ENCODE measurements at places on chromosomes 3 and 15.

DNA sequence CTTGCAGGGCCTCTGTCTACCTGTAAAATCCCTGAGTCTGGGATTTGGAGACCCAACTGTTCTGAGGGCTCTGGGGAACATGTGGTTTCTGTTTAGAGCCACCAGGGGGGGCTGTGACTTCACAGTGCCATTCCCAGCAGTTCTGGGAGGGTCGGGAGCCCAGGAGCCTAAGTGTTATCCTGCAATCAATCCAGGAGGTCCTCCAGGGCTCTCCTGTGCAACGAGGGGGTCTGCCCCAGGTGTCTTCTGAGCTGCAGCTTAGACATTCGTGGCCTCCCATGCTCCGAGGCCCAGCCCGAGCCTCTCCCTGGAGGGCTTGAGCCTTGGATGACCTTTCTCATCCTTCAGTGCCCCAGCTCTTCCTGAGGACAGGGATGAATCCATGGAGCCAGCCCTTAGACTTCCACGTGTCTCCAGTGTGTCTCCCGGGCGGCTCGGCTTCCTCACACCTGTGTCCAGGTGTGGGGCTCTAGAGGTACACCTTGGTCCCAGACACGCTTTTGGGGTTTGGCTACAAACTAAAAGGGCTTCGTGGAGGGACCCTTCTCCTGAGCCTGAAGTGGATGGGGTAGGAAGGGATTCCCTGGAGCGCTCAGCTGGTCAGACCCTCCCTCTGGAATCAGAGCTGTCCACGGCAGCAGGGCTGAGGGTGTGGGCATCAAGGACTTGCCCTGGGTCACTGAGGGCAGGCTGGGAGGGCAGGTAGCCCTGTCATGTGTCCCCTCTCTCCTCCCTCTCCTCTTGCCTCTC is 20.3 kb upstream of the ABTB1 start:
- peak; percentile 66 for DNase-seq

DNA sequence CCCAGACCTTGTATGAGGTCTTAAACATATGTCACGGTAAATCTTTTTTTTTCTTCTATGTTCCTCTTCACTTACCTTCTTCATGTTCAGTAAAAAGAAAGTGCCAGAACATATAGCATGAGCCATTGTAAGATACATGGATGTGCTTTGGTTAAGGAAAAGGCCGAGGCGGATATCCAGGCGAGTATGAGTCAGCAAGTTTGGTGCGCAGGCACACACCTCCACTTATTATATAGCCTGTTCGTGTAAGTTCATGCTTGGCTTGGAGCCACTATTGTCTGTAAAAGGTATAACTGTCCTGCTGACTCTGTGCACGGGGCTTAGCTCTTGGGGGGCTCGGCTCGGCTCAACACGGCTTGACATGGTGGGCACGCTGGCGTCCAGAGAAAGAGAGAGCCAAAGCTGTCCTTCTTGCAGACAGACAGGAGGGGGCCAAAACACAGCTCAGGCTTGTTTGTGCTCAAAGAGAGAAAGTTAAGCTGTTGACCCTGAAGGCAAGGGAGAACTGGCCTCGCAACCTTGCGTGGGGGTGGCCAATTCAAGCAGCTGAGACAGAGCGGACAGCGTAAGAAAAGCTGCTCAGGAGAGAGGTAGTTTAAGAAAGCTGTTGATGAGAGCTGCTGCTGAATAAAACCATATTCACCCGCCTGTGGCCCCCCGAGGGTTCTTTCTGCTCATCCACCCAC is 251.2 kb downstream of the SLC9A9 start:
- DNase-seq: no peak

DNA sequence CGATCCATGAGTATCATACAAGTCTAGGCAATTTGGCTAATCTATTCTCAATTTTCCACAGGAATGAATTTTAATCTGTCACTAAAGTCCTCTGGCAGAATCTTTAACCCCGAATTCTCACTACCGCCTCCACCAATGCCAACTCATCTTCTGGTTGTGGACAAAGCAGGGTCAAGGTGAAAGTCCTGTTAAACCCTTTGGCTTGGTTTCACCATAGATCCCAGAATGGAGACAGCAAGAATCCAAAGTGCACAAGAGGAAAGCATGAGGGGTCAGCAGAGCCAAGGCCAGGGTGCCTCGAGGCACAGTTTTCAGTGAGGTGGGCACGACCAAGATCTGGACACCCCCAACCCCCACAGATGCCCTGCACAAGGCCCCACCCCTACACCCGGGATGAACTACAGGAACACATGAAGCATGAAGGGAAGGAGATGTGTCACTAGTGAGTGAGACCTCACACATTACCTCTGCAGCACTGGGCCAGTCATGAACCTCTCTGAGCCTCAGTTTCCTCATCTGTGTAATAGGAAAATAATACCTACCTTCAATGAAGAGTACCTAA is 466.2 kb downstream of the EPHB1 start:
- no peak for DNase-seq

- DNase-seq: no peak
Observed at GRCh38 chr15:91216000-91216399, 115.9 kb downstream of the SV2B start.

DNA sequence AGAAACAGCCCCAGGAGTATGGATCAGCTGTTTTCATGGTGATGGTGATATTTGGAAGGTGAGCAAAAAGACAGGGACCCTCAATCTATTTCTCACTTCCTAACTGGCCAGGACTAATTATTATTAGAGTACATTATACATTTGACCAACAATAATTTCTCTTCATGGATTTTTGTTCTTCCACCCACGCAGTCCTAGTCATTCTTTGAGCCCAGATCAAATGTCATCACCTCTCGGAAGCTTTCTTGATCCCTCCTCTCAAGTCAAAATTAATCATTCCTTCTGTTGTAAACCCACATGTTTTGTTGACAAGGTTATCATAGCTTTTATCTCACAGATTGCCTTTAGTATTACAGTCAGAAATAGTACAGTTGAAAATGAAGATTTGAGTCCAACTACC is 29.2 kb upstream of the PRICKLE2 start:
- DNase-seq: no peak

GRCh38 chr3:140416666-140417065 is 261.2 kb upstream of the TRIM42 start:
- DNase-seq: no peak

DNA sequence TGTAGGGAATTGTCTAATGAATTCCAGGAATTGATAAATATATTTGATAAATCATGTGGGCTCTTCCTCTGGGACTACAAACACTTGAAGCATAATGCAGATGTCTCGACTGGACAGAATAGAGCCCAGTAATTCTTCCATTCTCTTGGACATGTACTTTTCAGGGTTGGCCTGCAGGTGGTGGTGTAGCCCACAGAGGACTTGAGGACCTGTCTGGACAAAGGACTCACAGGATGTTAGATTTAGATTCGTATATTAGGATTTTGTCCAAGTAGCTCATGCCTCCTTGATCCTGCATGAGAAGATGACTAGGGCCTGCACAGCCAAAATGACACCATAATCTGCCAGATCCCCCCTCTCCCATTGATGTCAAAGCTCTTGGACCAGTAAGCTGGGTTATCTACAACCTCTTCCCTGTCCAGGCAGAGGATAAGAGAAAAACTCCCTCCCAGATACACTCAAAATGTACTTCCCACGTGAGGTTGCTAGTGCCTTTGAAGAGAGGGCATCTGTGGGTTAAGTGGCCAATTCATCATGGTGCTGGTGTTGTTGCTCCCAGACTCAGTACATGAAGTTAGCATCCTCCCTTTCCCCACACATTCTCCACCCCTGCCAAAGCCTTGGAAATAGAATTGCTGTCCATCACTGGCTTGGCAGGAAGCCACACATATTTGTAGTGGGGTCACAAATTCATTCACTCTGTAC is 88.6 kb upstream of the ZNF280D start:
- no peak for DNase-seq

- DNase-seq: no peak
Observed at GRCh38 chr3:156963096-156963495, 136.9 kb downstream of the LEKR1 start.

- DNase-seq: peak; percentile 77
Observed at GRCh38 chr15:73983211-73983727, 8.8 kb downstream of the STOML1 start.

GRCh38 chr3:197784019-197784585 is 7.0 kb upstream of the LRCH3 start:
- no peak for DNase-seq

DNA sequence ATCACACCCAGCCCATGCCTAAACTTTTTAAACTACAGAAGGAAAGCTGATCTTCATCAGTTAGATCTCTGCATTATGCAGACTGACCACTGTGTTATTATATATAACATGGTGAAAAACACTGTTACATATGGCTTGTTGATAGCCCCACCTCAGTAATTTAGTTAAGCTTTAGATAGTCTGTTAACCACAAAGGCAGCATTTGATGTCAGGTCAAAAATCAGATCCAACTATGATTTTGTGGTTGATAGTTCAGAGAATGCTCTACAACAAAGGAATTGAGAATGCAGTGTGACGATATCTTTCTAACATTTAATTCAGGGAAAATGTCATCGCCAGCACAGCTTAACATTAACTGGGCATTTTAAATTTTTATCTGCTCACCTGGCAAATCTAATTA is 37.7 kb upstream of the LMOD3 start:
- DNase-seq: no peak

DNA sequence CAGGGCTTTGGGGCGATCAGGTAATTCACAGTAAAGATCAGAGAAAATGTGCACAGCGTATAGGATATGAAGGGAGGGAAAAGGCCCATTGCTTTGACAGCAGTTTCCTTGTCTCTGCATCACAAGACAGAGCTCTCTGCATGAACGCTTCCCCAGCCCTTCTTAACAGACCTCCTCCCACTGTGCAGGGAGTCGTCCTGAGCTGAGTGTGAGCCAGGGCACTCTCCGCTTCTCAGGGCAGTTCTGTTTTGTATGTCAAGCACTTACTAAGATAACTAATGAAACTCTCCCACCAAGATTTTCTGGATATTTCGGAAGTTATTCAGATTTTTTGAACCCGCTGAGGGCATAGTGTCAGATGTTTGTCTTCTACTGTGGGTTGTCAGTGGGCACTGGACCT is 105.8 kb upstream of the C15orf61 start:
- DNase-seq: no peak

DNA sequence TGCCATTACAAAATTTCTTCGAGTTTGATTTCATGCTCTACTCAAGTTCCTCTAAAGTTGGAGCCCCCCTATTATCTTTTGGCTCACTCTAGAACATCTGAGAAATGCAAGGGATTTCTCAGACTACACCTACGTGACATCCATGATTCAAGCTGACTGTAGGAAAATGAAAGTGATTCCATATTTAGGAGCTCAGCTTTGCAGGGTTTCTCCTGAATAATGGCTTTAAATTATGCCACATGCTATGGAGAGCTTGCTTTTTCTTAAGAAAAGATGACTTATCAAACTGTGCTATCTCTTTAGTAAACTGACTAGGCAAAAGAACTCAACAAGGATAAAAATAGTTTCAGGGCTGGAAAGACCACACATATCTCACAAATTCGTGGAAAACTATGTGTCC is 292.1 kb downstream of the LSAMP start:
- no peak for DNase-seq

- DNase-seq: no peak
Observed at GRCh38 chr3:58189691-58190090, 21.1 kb downstream of the DNASE1L3 start.

GRCh38 chr3:40841131-40841530 is 316.4 kb downstream of the ZNF621 start:
- DNase-seq: no peak

GRCh38 chr3:37626736-37627565 is 234.7 kb upstream of the CTDSPL start:
- DNase-seq: no peak

DNA sequence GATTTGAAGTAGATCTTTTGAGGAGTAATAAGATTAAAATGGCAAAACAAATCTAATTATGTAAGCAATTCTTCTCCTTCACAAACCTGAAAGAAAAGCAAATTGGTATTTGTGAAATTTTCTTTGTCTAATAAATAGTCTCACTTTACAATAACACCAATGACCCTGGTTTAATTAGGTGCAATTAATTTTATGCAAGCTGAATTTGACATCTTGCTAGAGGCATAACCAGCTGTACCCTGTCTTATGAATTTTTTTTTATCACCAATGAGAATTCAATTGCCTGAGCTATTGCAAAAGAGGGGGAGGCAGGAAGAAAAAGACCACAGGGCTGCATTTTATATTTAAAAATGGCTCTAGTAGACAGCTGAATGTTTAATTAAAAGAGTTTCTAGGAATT is 113.5 kb upstream of the IL12A start:
- no peak for DNase-seq

GRCh38 chr3:126440709-126440995 is 35.0 kb downstream of the ZXDC start:
- DNase-seq: peak; percentile 37

GRCh38 chr15:70166506-70167087 is 68.9 kb upstream of the TLE3 start:
- DNase-seq: peak; percentile 48

GRCh38 chr15:39468828-39469227 is 112.1 kb upstream of the THBS1 start:
- no peak for DNase-seq

GRCh38 chr15:28921336-28921735 is 35.6 kb downstream of the APBA2 start:
- DNase-seq: peak; percentile 15
